Stimulated activated CD4-positive, alpha-beta T cell treated with anti-CD3 and anti-CD28 coated beads, Interleukin-1b, Interleukin-23, amount 100 ng/mL, for 1 hour (primary cell): ENCODE measurements at places on chromosomes 2 and 18.

DNA sequence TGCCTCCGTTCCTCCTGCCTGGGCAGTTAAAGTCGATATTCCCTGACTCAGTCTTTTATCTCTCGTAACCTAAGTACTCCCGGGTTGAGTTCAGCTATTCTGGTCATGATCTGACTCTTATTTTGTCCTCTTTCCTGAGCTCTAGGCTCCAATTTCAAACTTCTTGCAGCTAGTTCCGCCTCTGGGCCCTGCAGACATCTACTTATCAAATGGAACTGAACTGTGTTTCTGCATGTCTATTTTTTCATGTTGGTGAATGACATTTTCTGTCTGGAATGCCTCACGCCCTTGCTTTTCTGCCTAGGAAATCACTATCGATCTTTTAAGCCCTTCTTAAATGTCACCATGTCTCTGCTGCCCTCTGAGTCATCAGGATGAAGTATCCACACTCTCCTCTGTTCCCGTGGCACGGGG is 101.5 kb downstream of the VAPA start:
- DNase-seq = no peak

GRCh38 chr2:180652794-180653193 is 327.6 kb upstream of the UBE2E3 start:
- no peak for DNase-seq

GRCh38 chr2:179024445-179024844 is 25.5 kb downstream of the CCDC141 start:
- DNase-seq = no peak

DNA sequence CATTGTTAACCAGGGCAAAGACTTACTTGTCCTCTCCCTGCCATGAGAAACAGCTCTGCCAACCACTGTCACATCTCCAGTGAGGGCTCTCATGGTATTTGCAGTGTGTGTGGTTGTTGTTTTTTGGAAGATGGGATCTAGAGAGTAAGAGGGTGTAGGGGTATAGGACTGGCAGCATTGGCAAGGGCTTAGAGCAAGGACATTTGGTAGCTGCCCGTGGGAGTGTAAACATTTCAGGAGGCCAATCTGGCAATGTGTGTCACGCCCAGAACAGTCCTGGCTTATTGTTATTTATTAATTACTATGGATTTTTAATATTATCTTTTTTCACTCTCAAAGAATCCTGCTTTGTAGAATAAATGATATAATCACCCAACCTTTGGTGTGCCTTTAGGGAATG is 90.5 kb downstream of the TMEM17 start:
- no peak for DNase-seq

- DNase-seq = no peak
Observed at GRCh38 chr2:127400897-127401756, 13.4 kb upstream of the MAP3K2 start.
